ENCODE measurements at places on chromosomes 11 and 22.

DNA sequence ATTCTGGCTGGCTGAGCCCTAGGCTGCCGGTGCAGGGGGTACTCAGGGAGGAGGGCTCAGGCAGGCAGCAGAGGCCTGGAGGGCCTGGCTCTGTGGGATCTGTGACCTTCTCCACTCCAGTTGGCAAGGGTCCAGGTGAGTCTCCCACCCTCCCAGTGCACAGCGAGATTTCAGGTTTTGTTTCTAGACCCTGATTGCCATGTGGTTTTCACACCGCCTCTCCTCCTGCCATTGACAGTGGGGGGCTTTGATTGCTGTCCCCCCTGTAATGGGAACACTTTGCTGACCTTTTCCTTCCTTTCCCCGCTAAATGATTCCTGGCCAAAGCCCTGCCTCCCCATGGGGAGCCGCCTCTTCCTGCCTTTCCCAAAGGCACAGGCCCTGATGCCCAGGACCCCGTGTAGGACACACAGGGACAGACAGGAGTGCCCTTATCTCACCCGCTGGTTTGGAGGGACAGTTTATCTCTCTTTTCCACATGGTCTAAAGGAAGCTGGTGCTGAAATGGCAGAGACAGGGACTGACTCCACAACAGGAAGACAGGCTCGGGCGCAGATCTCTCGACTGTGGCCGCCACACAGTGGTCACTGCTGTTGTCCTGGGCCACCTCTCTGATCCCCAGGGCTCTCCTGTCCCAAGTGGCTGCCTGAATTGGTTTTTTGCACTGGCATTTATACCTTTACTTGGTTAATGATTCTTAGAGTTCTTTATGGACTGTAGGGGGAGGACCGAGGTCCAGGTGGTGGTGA is 43.4 kb downstream of the BCR start:
- no peak for DNase-seq

DNA sequence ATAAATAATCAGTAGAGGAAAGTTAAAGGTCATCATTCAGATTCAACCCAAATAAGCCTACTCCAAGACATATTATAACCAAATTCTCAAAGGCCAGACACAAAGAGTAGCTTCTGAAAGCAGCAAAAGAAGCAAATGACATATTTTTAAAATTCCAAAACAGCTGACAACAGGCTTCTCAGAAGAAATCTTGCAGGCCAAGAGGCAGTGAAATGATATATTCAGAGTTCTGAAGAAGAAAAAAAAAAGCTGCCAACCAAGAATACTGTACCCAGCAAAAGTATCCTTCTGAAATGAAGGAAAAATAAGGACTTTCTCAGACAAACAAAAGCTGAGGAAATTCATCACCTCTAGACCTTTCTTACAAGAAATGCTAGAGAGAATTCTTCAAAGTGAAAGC is 787.1 kb upstream of the TENM4 start:
- no peak for DNase-seq

GRCh38 chr11:88590361-88590760 is 252.8 kb upstream of the CTSC start:
- DNase-seq, result no peak

- DNase-seq, result peak; percentile 32
Observed at GRCh38 chr11:1202776-1203504, 19.9 kb upstream of the MUC5B start.

DNA sequence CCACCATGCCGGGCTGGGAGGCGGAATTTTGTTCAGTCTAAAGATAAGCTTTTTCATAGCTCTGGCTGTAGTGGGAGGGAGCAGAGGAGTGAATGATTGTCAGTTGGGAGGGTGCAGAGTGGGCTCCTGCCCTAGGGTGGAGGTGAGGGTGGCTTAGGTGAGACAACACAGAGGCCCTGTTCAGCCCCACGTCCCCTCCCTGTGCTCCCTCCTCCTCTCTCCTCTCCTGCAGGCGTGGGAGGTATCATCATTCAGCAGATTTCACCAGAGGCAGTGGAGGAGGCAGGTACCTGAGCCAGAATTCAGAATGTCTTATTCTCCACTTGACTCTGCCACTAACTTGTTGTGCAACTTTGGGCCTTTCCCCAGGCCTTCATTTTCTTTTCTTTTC is 1.7 kb upstream of the THRSP start:
- DNase-seq, result no peak

DNA sequence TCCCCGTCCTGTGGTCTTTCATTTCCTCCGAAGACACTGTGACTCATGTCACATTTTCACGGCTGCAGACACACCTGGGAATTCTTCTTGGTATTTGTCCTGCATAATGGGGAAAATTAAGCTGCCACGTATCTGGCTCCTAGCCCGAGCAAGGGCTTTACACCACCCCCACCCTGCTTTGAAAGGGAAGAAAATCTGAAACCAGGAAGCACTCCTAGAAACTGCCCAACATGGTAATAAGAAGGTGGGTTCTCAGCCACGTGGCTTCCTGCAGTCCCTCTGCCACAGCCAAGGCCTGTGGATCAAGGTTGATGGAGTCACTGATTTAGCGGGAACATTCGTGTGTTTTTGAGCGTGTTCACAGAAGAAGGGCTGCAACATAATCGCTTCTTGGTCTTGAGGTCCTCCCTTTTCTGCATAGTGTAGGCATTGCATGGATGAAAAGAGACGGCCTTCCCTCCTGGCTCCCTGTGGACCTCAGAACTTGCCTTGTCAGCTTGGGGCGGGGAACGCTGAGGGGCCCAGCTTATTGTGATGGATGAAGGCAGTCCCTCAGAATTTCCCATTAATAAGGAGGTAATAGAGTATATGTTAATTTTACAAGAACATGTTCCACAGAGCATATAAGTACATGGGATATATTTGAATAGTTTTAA is 292.0 kb downstream of the NTM start:
- no peak for DNase-seq

DNA sequence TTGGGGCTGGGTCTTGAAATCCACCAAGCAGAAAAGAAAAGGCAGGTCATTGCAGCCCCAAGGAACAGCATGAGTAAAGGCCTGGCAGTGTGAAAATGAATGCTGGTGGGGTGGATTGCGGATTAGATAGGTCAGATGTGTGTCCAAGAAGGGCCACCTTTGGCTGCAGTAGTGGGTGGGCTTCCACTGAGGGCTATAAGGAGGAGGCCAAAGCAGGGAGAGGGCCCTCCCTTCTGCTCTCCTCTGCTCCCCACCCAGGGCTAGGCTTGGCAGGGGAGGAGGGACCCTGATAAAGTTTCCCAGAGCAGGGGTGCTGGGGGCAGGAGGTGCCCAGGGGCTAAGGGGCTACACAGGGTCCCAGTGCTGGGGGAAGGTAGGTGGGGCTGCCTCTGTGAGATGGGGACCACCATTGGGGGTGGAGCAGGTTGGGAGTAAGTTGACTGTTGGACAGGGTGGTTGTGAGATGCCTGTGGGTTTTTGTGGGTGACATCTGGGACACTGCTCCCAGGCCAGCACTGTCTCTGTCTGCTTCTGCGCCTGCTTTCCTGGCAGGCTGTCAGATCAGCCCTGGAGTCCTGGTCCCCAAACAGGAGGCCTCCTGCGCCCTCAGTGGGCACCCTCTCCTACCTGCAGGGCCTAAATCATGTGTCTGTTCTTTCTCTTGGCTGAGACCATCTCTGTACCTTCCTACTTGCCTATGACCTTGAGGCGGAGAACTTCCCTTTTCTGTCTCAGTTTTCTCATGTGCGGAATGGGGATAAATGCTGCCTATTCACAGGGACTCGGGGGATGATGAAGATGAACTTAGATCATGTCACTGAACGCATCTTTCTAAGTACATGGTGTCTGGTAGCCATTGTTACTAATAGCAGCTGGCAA is 1.9 kb downstream of the CAPN5 start:
- DNase-seq, result no peak

DNA sequence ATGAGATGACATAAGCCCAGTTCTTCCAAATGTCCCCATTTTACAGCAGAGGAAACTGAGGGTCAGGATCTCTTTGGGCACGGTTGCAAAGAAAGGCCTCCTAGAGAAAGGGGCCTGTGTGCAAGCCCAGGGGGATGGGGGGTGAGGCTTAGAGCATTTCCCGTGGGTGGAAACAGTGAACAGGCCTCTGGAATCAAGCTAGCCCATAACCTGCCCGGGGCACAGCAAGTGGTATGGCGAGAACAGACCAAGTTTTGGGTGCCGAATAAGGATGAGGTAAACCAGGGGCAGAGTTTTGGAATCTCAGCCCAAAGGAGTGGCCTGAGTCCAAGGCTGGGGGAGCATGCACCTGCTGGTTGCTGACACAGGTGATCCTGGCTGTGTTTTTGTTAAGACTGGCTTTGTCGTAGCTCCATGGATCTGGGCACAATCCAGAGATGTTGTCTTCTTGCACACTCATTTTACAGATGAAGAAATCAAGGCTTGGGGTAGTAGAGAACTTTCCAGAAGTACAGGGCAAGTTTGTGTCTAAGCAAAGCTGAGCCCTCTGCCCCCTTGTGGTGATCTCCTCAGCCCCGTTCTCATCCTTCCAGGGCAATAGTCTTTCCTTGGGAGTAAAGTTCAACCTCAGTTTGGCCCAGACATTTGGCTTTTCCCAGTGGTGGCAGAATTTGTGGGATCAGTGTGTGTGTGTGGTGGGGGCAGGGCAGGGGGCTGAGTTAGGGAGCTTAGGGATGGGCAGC is 53.5 kb upstream of the MYEOV start:
- DNase-seq, result no peak

- DNase-seq, result no peak
Observed at GRCh38 chr11:121967131-121967704, 148.8 kb downstream of the BLID start.

DNA sequence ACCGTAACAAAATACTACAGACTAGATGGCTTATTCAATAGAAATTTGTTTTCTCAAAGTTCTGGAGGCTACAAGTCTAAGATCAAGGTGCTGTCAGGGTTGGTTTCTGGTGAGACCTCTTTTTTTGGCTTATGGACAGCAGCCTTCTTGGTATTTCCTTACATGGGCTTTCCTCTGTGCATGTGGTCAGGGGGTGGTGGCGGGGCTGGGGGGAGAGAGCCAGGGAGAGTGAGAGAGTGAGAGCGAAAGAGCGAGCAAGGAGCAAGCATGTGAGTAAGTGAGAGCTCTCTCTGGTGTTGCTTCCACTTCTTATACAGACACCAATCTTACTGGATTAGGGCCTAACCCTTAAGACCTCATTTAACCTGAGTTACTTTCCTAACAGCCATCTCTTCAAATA is 181.5 kb downstream of the TMEM135 start:
- peak; percentile 12 for DNase-seq

DNA sequence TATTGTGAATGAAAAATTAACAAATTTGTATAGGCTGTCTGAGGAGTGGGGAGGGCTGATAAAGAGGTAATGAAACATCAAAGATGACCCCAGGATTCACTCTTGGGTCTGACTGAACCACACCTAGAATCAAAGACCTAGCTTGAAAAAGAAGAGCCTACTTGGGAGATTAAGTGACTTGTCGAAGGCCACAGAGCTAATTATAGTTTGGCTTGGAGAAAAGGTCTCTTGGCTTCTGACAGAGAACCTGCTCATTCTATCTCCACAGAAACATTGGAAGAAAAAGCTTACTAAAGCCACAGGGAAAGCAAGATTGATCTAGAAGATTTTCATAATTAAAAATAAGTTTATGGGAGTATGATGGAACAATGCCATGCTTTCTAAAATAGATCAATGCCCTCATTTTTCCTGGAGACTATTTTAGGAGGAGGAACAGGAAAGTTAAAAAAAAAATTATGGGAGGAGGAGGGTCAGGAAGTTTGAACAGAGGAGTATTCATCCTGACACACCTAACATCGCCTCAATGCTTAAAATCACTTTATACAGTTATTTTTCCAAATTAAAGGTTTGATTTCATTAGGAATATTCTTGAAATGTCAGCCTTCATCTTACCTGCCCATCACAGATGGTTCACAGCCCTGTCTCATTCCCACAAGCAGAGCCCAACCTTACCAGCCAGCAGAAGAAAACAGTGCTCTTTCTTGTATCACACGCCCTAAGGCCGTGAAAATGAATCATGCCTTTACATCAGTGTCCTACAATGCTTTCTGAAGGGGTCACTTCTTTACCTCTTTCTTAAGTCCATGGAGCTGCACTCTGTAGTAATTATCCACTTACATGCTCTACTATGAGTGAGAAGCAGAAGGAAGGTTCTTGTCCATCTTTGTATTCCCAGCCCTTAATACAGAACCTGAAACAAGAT is 231.1 kb upstream of the MPPED2 start:
- DNase-seq, result no peak
